ENCODE measurements at places on chromosomes 1 and 21. TPM values are rescaled to one million over a fixed set of nuclear protein-coding genes. Genes with fewer than 3 reads are reported as not detected.

CREG1 gene
- total RNA-seq: 91.2 TPM

OLFML3 gene
- total RNA-seq: 4.3 TPM

OR2AJ1 gene
- total RNA-seq: not detected

RNU1-4 gene
- total RNA-seq: 6.1 TPM

DMBX1 gene
- 0.61 TPM for total RNA-seq

SORT1 gene
- total RNA-seq: 3.7 TPM

TNFRSF1B gene
- 0.51 TPM for total RNA-seq

NPL gene
- 1.2 TPM for total RNA-seq

TSPEAR gene
- total RNA-seq: not detected

F5 gene
- 0.08 TPM for total RNA-seq

CYP4X1 gene
- not detected for total RNA-seq

FAM76A gene
- total RNA-seq: 6.9 TPM

PRRX1 gene
- not detected for total RNA-seq

RIPPLY3 gene
- 0.59 TPM for total RNA-seq

CD1D gene
- total RNA-seq: 0.08 TPM

MMEL1 gene
- not detected for total RNA-seq

CYP4A22 gene
- not detected for total RNA-seq

RIT1 gene
- total RNA-seq: 21.8 TPM

NEGR1 gene
- not detected for total RNA-seq

ARPC5 gene
- total RNA-seq: 172 TPM

PGLYRP3 gene
- not detected for total RNA-seq

AIRE gene
- not detected for total RNA-seq

ACAP3 gene
- 17.3 TPM for total RNA-seq

SOX13 gene
- total RNA-seq: 20.9 TPM

CSF1 gene
- total RNA-seq: 17.9 TPM

OR10X1 gene
- total RNA-seq: not detected

PLA2G5 gene
- total RNA-seq: not detected

CAMK1G gene
- 0.25 TPM for total RNA-seq

C1orf167 gene
- not detected for total RNA-seq

CD52 gene
- total RNA-seq: not detected

EVA1B gene
- total RNA-seq: 22.2 TPM

FOXD2 gene
- total RNA-seq: 0.66 TPM

PSRC1 gene
- total RNA-seq: 22.7 TPM

ATP5IF1 gene
- total RNA-seq: 160 TPM

HIVEP3 gene
- total RNA-seq: 3.0 TPM

DCAF8 gene
- 50.1 TPM for total RNA-seq

Measured in A549 treated with Hydrocortisone at 1 μM for 4 hours (cell line).